ENCODE measurements at places on chromosomes 2 and 18. TPM values are rescaled to one million over a fixed set of nuclear protein-coding genes. Genes with fewer than 3 reads are reported as not detected.

DNA sequence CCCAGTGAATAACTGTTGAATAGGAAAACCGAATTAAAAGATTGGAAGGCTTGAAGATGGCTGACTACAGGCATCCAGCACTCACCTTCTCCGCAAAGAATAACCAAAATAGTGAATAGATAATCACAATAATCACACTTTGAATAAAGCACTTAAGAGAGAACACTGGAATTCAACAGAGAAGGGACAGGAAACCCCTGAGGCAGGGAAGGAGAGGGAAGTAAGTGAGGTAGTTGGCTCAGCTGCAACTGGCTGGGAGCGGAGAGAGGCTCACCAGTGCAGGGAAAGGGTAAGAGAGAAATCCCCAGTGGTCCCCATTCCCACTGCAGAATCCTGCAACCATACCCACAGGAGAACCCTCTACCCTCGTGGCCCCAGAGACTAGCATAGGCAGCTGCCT lies 246.6 kb upstream of the NCKAP5 start:
- no peak overlapping the region for H3K4me3 ChIP-seq
- H3K27me3 ChIP-seq = peaks cover 4% of the 10 kb centered on the region

GRCh38 chr2:240339411-240340360 lies 95.8 kb upstream of the GPC1 start:
- DNase-seq = no peak
- peaks cover 12% of the 10 kb centered on the region for H3K27me3 ChIP-seq
- no peaks in the 10 kb centered on the region for H3K36me3 ChIP-seq
- no peaks in the 10 kb centered on the region for H3K4me1 ChIP-seq

DNA sequence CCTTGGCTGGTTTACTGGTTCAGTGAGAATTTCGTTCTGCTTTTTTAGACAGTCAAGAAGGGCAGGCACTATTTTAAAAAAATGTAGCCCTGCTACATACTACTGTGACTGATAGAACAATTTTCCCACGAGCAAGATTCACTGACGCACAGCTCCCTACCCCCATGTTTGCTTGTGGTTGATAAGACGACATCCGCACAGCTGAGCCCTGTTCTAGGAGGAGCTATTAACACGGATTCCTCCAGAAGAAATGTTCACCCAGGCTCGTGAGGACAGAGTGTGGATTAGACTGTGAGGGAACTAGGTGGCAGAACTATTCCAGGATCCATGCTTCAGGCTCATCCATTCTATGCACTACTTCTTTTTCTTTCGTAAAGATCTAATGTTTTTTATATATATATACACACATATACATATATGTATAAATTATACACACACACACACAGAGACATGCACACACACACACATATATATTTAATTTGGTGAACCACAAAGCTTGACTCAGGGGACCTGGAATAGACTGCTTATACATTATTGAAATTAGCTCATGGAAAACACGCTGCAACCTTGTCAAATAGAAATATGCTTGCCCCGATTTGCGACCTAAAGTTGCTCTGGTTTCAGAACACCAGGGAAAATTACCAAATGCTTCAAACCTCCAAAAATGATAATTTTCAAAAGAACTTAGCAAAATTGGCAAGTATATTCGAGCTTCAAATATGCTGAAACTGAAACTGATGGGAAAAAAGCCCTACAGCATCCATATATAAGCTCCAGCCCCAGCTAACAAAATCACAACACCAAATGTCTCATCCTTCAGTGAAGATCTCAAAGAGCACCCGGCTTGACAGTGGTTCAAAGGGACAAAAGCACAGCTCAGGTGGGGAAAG lies 370.4 kb downstream of the SOCS6 start:
- H3K36me3 ChIP-seq = no peaks in the 10 kb centered on the region
- peaks cover 8% of the 10 kb centered on the region for H3K4me1 ChIP-seq
- no peaks in the 10 kb centered on the region for H3K27me3 ChIP-seq

DNA sequence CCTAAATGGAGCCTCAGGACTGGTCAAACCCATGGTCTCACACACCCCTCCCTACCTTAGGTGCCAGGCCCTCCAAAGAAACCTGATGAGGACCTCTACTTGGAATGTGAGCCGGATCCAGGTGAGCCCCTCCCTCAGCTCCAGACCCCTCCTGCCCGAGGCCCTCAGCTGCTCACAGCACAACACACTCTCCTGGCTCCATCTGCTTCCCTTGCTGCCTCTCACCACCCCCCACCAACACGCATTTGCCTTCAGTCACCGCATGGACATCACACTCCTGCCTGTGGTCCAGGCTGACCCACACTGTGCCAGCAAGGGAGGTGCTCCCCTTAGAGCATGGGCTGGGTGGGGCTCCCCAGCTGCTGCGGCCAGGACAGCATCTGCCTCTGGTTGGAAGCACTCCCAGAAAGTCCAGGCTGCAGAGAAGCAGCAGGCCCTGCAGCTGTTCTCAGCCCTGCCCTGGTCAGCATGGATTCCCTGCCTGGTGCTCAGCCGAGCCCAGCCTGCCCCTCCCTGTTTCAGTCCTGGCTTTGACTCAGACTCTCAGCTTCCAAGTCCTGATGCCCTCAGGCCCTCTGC lies 15.1 kb downstream of the SH2D6 start:
- peaks cover 17% of the 10 kb centered on the region for H3K4me1 ChIP-seq
- DNase-seq = no peak
- no peak overlapping the region for H3K4me3 ChIP-seq
- H3K27ac ChIP-seq = no peak overlapping the region
- H3K27me3 ChIP-seq = no peaks in the 10 kb centered on the region

DNA sequence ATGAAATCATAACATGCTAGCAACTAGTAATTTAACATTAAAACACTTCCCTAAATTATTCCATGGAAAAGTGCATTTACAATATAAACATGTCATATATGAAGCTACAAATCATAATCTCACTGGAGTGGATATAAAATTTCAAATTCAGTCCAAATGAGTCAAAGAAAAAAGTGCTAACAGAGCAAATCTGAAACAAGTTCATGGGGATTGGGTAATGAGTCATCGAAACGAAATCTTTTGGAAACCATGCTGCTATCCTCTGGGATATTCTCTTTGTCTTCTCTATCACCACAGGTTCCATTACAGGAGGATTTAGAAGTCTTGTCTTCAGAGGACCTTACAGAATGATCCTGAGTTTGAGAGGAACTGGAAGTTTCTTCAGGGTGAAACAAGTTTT lies 34.1 kb downstream of the STK17B start:
- no peaks in the 10 kb centered on the region for H3K27me3 ChIP-seq
- no peak for DNase-seq
- H3K27ac ChIP-seq = peak overlapping the region; percentile 45
- H3K4me3 ChIP-seq = no peak overlapping the region
- peaks cover 94% of the 10 kb centered on the region for H3K36me3 ChIP-seq

Gene EVA1A
- total RNA-seq = not detected

Gene RASGRP3
- total RNA-seq = 6.3 TPM
